ENCODE measurements at places on chromosomes 3 and 15.

GRCh38 chr15:93428807-93429351, 339.9 kb upstream of the RGMA start:
- no peak for DNase-seq

GRCh38 chr3:185647134-185647879, 61.2 kb downstream of the SENP2 start:
- no peak for DNase-seq

DNA sequence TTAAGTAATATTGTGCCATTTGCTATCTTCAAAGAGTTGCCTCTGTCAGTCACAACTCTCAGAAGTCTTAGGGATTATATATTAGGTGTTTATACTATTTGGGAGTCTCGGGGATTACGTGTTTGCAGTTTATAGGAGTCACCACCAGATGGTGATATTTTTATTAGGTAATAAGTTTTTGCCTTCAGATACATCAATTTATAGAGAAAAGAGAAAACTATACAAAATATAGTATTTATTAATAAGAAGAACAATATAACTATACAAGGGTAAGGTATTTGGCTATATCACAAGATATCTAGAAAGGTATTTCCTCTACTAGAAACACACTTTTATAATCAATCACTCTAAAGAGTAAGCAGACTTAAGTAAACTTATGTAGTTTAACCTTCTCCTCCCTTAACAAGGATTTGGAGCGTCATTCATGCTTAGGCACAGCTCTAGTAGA, 10.7 kb upstream of the DHX36 start:
- peak; percentile 57 for DNase-seq

DNA sequence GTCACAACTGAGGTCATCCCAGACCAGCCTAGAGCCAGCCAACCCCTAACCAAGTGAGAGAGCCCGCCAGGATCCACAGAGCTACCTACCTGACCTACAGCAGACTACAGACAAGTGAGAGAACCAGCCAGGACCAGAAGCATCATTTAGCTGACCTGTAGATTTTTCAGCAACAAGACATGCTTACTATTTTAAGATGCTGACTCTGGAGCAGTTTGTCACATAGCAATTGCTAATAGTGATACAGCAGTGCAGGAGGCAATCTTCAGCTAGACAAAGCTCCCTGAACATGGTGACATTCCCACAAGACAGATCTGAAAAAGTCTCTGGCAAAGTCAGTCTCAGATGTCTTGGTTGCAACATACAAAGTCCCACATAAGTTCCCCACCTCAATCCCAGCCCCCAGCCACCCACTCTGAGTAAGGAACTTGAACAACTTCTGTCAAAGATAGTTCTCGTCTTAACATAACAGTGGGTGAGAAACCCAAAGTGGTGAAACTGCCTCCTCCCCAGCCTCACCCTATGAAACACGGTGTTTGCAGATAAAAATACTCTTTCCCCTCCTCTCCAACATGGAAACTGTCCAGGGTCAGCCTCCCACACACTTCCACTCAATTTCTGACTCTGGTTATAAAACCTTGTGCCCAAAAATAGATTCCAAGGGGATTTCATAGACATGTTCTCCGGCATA, 120.3 kb upstream of the SLC6A11 start:
- DNase-seq: peak; percentile 89

- DNase-seq: no peak
Measured at GRCh38 chr3:132236701-132237651, 80.2 kb upstream of the ACP3 start.

- peak; percentile 63 for DNase-seq
Measured at GRCh38 chr3:72274493-72275330, 489.8 kb upstream of the PROK2 start.

DNA sequence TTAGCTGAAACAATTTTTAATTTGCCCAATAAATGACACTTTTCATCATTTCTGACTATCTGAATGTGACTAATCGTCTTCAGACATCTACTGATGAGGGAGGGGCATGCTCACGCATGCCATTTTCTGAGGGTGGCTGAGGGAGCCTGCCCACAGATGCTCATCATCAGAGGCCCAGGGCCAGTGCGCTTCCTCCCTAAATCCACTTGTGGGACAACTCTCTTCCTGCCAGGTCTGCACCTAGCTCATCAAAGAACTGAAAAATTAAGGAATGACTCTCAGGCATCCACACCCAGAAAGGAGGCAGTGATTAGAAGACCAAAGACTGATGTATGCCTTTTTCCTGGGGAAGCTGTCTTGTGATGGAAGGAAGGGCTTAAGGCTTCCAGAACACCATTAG, 22.8 kb downstream of the RTP3 start:
- DNase-seq: no peak

- no peak for DNase-seq
Measured at GRCh38 chr3:39112113-39112512, 4.6 kb downstream of the TTC21A start.

GRCh38 chr15:34896183-34896582, 73.4 kb downstream of the AQR start:
- DNase-seq: no peak

DNA sequence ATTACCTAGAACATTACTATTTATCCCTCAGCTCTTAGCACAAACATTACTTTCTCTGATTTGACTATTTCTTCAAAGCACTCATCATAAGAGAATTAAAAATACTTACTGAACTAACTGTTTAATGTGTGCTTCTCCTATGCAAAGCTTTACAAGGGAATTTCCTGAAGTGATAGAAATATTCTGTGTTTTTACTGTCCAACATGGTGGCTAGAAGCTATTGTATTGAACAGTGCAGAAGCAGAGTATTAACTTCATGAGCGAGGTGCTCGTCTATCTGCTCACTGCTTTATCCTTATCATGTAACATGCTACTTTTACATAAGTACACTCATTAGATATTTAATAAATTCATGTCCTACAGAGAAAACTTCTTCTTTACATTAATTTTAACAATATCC, 239.1 kb downstream of the ISL2 start:
- no peak for DNase-seq

DNA sequence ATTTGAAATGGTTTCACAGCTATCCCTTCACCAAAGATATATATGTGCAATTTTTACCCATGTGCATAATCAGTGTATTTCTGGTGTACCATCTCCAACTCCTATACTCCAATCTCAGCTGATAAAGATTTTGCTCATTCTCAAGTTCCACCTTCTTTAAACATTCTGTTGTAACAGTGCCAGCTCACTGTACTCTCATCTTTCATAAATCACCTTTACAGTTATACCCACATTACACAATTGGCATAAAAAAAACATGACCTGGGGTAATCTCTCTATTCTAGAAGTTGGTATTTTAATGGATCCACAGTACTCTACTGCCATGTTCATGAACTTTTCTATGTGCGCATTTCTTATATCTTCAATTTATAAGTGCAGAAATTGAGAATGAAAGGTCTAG, 339.9 kb upstream of the DPH6 start:
- no peak for DNase-seq

- no peak for DNase-seq
Measured at GRCh38 chr3:24545887-24546286, 51.2 kb upstream of the THRB start.

- DNase-seq: no peak
Measured at GRCh38 chr3:270688-271087, 74.1 kb downstream of the CHL1 start.

DNA sequence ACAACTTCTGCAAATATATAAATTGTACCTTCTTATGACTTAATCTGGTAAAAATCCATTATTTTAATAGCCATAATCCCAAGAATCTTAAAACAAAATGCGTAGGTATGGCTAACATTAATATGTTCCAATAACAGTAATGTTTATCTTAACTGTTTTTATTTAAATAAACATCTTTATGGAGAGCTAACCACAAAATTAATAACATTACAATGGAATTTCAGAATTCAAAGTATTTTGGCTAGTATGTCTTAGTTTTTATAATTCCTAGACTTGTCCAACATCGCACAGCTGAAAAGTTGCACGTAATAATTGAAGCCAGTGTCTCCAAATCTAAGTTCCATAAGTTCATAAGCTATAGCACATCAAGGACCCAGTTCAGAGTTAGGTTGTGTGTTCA, 47.6 kb downstream of the ANKRD28 start:
- no peak for DNase-seq

GRCh38 chr15:82715003-82715402, 5.3 kb upstream of the AP3B2 start:
- DNase-seq: no peak

DNA sequence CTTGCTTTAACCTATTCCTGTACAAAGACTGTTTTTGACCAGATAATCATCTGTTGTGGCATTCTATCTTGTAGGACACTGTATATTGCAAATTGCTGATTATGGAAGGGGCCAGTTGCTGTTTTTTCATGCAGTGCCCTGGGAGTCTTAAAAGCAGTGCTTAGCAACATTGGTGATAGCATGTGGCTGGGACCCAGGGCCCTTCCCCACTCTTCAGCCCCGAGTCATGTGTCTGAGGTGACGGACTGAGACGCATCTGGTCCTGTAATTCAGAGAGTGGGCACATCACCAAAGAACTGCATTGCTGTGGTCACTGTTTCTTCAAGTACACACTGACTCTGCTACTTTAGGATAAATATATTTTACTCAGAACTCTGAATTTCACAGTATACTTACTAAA, 63.4 kb downstream of the SNRK start:
- DNase-seq: no peak

- DNase-seq: no peak
Measured at GRCh38 chr3:72465853-72466252, 382.4 kb downstream of the SHQ1 start.

Measured in inflammatory macrophage (primary cell).